Urinary bladder (tissue), 4 donors: ENCODE measurements at places on chromosomes 3 and 15. TPM values are rescaled to one million over a fixed set of nuclear protein-coding genes. Genes with fewer than 3 reads are reported as not detected.

The MYRIP gene
- polyA plus RNA-seq: 4.4 TPM

The SNRK gene
- polyA plus RNA-seq: 26.7 TPM

The SGO1 gene
- 0.15 TPM for polyA plus RNA-seq

The LCTL gene
- polyA plus RNA-seq: not detected

The GRM7 gene
- polyA plus RNA-seq: 2.3 TPM

The CCDC39 gene
- 0.14 TPM for polyA plus RNA-seq

The SLC9A9 gene
- polyA plus RNA-seq: 28.7 TPM

The CA12 gene
- polyA plus RNA-seq: 14.9 TPM

The GABRB3 gene
- 2.5 TPM for polyA plus RNA-seq

The RASGRP1 gene
- 0.18 TPM for polyA plus RNA-seq

The CXCR6 gene
- 1.6 TPM for polyA plus RNA-seq

The IMPG2 gene
- 0.16 TPM for polyA plus RNA-seq

The SCAANT1 gene
- not detected for polyA plus RNA-seq

The KBTBD13 gene
- 0.19 TPM for polyA plus RNA-seq

- no peak for DNase-seq
Measured at GRCh38 chr15:50355980-50356379, 982 bp upstream of the GABPB1 start.

DNA sequence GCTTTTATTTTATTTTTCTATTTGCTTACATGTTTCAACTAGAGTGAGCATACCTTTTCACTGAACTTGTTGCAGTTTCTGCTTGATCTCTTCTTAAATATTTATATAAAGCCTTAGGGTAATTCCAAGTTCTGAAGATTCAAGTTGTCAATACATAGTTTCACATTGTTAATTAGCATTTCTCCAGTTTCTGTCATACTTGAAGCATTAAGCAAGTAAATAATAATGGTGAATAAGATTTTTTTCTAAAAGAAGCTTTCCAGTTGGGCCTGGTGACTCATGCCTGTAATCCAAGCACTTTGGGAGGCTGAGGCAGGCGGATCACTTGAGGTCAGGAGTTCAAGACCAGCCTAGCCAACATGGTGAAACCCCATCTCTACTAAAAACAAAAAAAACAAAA is 53.9 kb downstream of the CALML4 start:
- no peak for DNase-seq

DNA sequence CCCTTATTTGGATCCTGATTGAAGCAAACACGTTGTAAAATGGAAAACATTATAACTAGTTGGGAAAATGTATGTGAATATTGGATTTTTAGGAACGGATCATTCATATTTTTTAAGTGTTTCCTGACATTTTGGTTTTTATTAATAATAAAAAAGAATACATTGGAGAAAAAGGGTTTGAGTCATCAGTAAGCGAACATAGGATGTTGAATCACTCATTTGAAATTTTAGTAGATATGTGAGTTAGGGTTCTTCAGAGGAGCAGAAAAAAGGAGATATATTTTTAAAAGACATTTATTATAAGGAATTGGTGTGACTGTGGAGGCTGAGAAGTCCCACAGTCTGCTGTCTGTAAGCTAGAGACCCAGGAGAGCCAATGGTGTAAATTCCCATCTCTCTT is 258.5 kb downstream of the PTPRG start:
- DNase-seq: no peak

DNA sequence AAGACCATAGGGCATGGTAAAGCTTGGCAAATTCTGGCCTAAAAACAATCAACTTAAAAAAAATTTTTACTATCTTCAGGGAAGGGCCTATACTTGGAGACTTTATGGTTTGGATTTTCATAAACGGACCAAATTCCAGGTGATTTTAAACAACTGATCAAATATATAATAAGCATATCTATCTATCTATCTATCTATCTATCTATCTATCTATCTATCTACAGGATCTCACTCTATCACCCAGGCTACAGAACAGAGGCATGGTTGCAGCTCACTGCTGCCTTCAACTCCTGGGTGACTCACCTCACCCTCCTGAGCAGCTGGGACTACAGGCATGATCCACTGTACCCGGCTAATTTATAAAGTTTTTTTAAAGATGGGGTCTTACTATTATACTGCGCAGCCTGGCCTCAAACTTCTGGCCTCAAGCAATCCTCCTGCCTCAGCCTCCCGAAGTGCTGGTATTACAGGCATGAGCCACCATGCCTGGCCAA is 6.7 kb downstream of the SPPL2A start:
- DNase-seq: no peak

DNA sequence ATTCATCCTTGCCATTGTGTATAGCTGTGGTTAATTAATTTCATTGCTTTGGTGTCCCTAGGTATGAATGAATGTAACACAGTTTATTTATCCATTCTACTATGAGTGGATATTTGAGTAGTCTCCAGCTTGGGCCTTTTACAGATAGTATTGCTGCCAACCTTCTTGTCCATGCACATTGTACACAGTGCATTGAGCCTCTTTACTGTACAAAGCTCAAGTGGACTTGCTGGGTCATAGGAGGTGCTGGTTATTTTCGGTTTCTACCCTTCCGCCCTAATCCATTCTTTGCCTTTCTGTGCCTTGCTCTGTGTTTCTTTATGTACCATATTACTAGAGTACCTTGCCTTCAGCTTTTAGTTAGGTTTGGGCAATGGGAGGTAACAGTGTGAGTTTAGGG is 60.7 kb downstream of the DUT start:
- DNase-seq: no peak

DNA sequence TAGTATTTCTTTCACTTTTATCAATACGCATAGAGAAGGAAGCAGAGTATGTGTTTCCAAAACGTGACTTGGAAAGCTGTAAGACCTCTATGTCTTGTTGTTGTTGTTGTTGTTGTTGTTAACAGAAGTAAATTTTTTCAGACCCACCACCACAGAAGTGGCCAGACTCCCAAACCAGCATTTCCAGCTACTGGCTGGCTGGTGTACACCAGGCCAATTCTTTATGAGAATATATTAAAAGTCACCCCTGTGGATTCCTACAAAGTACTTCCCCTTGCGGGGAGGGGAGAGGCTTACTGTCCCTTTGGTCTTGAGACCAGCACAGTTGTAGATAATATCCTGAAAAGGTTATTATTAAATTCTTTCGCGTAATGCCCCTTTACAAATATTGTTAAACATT is 1.6 kb upstream of the FOXP1 start:
- no peak for DNase-seq

DNA sequence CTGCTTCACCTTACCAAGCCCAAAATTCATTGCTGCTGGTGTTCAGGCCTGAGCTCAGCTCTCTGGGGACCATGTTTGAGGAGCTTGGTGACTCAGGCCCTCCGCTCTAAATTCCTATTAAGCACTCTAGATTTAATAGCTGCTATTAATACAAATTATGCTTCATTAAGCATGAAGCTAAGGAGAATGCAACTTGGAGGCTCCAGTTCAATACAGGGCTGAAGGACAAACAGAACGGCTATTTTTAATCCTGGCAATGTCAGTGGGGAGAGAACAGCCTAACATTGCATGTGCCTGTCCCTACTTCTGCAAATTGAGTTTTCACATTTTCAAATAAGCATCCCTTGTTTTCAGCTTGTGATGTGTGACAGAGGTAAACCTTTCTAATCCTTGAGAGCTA is 80.1 kb upstream of the TRIM42 start:
- no peak for DNase-seq

GRCh38 chr3:140572334-140572733 is 105.5 kb upstream of the TRIM42 start:
- no peak for DNase-seq

DNA sequence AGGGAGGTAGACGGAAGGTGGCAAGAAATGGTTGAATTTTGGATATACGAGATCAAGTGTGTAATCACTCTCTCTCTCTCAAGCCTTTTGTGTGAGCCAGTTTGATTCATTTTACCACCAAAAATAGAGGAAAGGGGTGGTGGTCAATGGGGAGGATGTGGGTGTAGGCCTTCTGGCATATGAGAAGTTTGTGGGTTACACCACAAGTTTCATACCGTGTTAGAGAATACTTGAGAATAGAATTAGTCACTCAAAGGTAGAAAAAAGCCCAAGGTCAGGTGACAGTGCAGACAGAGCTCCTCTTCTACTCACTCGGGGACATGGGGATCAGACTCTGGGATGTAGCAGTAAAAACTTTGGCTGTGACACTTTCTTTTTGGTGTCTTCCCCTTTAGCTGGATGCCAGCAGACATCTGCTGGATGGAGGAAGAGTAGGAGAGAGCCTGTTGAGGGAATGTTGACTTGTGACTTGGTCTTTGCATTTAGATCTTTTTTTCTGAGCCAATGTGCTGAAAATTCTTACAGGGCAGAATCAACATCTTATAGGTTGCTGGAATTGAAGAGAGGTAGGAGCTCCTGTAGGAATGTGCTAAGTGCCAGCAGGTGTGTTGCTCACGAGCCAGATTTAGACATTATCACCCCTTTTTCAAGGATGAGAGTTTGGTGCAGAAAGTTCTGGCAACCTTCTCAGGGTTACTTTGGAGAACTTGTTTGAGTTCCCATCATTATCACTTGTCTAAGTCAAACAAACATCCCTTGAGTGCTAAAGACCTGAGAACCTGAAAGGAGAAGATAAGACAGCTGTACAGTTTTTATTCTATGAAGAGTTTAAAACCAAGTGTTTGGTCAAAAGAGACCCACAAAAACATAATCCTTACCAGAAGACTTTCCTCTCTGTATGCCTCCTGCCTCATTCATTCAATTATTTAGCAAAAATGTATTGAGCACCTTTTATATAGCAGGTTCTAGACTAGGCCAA is 43.9 kb upstream of the RYK start:
- DNase-seq: no peak

DNA sequence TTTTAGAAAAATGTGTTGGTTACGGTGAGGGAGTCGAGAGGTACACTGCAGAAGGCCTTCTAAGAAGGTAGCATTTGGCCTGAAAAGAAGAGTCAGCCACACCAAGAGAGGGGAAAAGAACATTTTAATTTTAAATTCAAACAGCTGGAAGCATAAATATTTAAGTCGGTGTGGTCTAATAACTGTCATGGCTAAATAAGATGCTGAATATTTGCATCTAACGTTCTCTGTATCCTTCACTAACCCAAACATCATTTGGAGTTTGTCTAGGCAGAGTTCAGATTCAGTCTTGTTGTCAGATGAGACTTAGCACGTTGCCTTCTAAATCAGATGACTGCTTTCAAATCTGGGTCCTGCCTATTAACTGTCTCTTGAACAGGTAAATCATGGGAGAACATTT is 583.3 kb downstream of the DIPK2A start:
- DNase-seq: no peak

DNA sequence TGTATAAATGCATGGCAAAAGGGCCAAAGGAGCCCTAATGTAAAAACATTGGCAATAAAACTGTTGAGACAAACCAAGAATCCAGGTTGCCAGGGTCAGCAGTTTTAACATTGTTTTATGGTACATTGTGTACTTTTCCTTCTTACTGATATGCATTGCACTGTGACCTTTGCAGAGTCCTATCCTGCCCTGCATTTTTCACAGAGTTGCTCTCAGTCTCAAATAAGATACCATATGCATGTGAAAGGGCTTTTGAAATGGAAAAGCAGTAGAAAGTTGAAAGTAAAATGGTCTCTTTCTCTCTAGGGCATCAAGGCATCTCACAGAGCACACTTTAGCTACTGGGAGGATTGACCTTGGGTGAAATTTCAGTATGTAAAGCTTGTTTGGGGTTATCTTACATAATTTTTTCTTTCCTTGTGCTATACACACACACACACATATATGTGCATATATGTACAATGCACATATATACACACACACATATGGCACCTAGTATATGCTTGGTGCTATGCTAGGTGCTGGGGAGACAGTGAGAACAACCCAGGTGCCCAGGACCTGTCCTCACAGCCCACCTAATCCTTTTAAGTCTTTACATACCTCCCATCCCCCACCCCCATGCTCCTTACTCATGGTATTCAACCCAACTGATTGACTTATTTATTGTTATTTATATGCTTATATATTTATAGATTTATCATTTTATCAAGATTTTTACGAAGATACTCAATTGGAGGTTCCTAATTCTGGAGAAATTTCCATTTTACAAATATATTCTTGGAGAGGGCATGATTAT is 1.2 kb upstream of the PPP2R3A start:
- DNase-seq: no peak

GRCh38 chr3:14228681-14229470 is 50.3 kb downstream of the LSM3 start:
- no peak for DNase-seq

GRCh38 chr3:156274791-156275190 is 154.4 kb downstream of the KCNAB1 start:
- no peak for DNase-seq

- no peak for DNase-seq
Measured at GRCh38 chr3:54138937-54139547, 16.7 kb downstream of the CACNA2D3 start.

- DNase-seq: no peak
Measured at GRCh38 chr3:99253963-99254355, 352.5 kb upstream of the DCBLD2 start.

- DNase-seq: no peak
Measured at GRCh38 chr3:155673421-155673820, 71.5 kb downstream of the PLCH1 start.

DNA sequence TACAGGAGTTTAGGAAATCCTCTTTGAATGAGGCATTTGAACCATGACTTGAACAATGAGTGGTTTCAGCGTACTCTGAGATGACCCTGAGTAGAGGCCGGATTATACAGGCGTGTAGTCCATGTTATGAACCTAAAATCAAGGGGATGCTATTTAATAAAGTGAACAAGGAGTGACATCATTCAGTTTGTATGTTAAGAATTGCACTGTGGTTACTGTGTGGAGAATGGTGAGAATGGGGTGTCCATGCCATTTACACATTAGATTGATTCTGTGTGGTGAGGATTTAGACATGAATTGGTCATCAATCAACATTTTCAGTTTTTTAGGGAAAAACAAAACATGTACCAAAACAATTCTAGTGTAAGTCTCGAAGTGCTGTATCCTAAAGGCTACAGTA is 65.8 kb downstream of the TPRG1 start:
- no peak for DNase-seq

GRCh38 chr15:37652646-37653417 is 281.6 kb upstream of the TMCO5A start:
- DNase-seq: no peak

DNA sequence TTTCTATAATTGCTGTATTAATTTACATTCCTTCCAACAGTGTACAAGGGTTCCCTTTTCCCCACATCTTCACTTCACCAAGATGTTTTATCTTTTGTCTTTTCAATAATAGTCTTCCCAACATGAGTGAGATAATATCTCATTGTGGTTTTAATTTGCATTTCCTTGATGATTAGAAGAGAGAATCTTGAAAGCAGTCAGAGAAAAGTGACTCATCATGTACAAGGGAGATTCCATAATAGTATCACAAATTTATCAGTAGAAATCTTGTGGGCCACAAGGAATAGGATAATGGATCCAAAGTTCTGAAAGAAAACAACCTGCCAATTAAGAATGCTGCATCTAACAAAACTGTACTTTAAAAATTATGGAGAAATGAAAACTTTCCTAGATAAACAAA is 189.3 kb downstream of the NECTIN3 start:
- no peak for DNase-seq
